ENCODE measurements at places on chromosomes 13 and 19.

- no peak for DNase-seq
Measured at GRCh38 chr19:53157626-53158025, 1.2 kb downstream of the ZNF347 start.

GRCh38 chr13:95494082-95494681 lies 58.3 kb upstream of the CLDN10 start:
- DNase-seq: no peak

- DNase-seq: no peak
Measured at GRCh38 chr19:47215581-47215980, 15.4 kb downstream of the BBC3 start.

- no peak for DNase-seq
Measured at GRCh38 chr13:111171629-111172028, 56.5 kb downstream of the ARHGEF7 start.

DNA sequence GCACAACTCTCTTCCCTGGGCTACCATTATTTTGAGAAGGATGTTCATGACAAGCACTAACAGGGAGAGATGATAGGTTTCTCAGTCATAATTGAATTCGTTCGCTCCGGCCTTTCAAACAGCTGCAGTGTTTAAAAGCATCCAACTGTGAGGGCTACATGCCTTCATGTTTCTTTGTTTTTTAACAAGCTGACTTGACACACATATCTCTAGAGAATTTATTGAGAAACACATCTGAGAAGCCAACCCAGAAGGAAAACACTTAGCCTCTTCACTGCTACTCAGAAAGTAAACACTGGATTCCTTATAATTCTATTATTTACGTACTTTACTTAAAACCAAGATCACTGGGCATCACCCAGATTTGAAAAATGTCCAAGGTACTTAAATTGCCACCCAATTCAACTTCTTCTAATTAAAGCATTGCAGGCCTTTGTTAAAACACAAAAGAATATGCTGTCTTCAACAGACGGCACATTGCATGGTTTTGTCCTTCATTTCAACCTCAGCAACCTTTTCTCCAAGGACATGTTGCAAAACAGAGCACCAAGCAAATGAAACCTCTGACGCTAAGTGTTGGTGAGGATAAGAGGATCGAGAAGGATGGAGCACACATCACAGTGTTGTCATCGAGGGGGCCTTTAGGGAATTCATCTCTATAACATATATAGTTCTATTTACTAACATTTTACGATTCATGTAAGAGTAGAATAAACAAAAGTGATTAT lies 75.8 kb downstream of the TBC1D4 start:
- no peak for DNase-seq

- DNase-seq: no peak
Measured at GRCh38 chr13:75763512-75763911, 127.4 kb downstream of the LMO7 start.

- no peak for DNase-seq
Measured at GRCh38 chr19:2324220-2324948, 4.0 kb downstream of the LSM7 start.

- DNase-seq: no peak
Measured at GRCh38 chr13:23751195-23751594, 138.0 kb downstream of the MIPEP start.

DNA sequence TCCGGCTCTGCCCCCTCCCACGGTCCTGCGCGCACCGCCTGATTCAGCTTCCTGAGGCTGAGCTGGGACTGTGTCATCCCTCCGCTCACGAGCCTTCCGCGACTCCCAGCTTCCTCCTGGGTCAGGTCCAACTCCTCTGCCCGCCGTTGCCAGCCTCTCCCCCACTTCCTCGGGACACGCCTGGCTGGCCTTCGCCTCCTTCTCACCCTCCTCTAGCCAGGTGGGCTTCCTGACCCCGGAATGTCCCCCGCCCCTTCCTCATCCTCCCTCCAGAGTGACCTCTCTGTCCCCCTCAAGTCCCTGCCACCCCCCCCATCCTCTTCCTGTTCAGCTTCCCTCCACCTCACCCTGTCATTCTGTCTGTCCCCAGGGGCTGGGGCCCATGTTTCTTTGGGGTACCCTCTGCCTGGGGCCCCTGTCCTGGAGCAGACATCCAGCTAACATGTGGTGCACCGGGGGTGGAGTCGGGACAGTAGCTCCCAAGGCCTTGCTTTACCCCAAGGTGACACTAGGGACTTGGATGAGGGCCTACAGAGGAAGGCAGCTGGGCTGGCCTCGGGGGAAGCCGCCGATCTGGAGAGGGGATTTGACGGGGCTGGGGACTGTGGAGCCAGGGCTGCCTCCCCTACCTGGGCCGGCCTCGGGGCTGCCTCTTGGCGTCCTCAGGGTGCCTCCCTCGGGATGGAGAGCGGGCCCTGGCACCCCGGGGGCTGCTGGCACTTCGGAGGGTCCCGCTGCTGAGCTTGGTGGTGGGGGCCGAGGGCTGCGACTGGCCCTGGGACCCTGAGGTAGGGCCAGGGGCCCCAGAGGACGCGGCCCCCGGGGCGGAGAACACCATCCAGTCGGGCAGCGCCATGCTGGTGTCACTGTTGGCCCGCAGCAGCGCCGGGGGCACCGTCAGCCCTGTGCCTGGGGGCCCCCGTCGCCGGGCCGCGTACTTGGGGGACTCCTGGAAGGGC lies 16.5 kb downstream of the SHANK1 start:
- no peak for DNase-seq

GRCh38 chr19:5870986-5871394 lies 650 bp upstream of the FUT5 start:
- no peak for DNase-seq

- DNase-seq: peak; percentile 33
Measured at GRCh38 chr13:99281811-99282263, 23.7 kb upstream of the GPR18 start.

GRCh38 chr19:1082165-1082927 lies 12.8 kb downstream of the POLR2E start:
- DNase-seq: peak; percentile 76

- no peak for DNase-seq
Measured at GRCh38 chr13:41763782-41764181, 197.1 kb downstream of the VWA8 start.

Data from central memory CD8-positive, alpha-beta T cell (primary cell).